ENCODE measurements at places on chromosomes 11 and 22.

DNA sequence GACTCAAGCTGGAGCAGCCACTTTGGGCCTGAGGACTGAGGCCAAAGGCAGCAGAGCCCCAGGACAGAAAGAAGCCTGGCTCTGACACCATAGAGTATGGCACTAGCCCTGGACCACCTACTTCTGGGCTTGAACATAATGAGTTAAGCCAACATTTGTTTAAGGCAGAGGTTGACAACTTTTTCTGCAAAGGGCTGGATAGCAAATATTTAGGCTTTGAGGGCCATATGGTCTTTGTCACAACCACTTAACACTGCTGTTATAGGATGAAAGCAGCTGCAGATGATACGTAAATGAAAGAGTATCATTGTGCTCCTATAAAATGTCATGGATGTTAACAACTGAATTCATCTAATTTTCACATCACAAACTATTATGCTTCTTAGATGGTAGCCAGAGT, 16.6 kb downstream of the OSBP start:
- no peak for DNase-seq
- H3K36me3 ChIP-seq = peaks cover 85% of the 10 kb centered on the region
- no peaks in the 10 kb centered on the region for H3K4me1 ChIP-seq
- H3K27me3 ChIP-seq = peaks cover 2% of the 10 kb centered on the region

DNA sequence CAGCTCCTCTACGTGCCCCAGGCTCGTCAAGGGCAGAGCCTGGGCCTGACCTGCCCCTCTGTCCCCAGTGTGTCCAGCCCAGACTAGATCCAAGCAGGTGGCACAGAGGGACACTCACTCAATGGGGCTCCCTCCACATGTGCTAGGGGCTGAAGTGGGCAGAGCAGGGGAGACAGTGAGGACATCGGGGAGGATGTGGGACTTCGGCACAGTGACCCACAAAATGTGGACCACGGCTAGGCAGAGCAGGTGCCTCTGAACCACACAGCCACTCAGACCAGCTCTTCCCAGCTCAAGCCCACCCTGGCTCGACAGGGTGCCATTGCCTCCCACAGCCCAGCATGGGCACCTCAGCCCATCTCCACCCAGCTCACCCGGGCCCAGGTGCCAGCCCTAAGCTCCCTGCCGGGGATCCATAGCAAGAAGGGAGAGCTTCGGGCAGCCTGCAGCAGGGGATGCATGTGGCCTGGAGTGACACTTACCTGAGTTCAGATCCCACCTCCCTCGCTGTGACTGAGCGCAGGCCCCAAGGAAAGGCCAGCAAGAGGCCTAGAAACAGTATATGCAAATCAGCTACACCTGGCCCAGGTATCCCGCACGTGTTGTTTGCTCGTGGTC, 46.9 kb upstream of the RTL6 start:
- peak overlapping the region; percentile 54 for H3K4me3 ChIP-seq
- DNase-seq = no peak
- H3K27me3 ChIP-seq = peaks cover 42% of the 10 kb centered on the region
- H3K27ac ChIP-seq = no peak overlapping the region
- H3K36me3 ChIP-seq = no peaks in the 10 kb centered on the region

DNA sequence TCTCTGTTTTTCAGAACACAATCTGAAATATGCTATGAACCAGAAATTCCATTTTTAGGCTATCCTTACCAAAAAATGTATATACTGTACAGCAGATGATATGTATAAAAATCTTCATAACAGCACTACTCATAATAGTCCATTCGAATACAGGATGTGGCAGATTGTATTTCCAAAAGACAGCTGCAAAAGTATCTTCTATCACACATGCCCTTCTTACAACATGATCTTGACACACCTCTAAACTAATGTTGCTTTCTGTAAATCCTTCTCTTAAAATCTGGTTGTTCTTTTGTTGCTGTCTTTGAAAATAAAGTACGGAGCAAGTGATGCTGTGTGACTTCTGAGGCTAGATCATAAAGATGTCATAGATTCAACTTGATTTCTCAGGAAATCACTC, 409.9 kb upstream of the LUZP2 start:
- no peak overlapping the region for H3K4me3 ChIP-seq
- H3K27me3 ChIP-seq = no peaks in the 10 kb centered on the region
- no peaks in the 10 kb centered on the region for H3K36me3 ChIP-seq
- H3K4me1 ChIP-seq = no peaks in the 10 kb centered on the region
- H3K27ac ChIP-seq = no peak overlapping the region
- no peak for DNase-seq

DNA sequence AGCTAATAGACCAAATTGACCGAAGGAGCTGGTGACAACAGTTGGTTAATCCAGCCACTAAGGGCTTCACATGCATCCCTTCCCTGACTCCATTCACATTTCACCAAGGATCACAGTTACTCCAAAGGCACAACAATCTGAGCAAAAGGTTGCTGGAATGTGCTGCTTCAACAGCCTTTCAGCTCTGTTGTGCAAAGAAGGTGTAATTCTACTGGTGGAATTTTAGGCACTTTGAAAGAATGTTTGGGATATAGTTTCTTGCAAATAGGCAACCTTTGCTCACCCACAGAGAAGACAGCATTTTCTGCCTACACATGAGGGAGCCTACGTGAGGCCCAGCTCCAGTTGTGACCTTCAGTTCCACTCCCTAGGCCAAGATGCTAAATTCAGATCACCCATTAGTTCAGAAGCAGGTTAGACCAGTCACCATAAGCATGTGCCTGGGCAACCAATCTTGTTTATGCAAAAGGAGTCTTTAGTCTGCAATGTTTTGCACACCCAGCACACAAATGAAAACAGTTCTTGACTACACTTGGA, 21.6 kb upstream of the FCHSD2 start:
- no peak for DNase-seq
- no peak overlapping the region for H3K27ac ChIP-seq
- H3K36me3 ChIP-seq = no peaks in the 10 kb centered on the region
- H3K27me3 ChIP-seq = peaks cover 8% of the 10 kb centered on the region

DNA sequence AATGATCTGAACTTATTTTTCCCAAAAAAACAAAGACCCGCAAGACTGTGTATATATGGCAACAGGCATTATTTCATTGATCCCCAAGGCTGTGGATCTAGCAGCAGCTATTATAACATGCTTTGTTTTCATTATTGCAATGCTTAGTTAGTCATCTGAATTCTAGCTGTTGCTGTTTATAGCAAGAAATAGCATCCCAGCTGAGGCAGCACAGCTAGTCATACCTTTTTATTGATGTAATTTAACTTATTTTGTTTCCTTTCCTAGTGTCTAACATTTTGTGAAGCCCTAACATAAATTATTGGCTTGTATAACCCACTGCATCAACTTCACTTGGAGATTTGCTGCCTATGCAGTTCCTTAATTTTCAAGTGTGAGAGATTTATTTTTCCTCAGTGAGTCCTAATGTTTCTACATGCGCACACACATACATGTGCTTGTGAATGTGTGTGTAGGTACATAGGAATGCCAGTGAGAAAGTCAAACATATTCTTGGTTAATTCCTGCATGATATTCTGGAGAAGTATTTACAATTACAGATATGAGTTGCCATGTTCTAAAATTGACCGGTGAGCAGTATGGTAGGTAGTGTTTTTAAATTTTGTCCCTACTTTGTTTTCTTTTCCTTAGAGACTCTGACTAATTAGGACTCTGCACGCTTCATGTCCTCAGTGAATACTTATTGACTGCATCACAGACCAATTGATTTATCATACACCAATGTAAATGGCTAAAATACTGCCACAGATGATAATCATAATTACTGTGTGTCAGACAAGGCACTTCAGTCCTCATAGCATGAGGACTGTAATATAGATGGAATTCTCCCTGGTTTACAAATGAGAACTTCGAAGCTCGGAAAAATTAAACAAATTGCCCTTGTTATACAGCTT, 119.3 kb downstream of the WNT11 start:
- H3K4me3 ChIP-seq = no peak overlapping the region
- H3K27me3 ChIP-seq = peaks cover 4% of the 10 kb centered on the region
- no peak overlapping the region for H3K27ac ChIP-seq
- H3K36me3 ChIP-seq = peaks cover 37% of the 10 kb centered on the region

DNA sequence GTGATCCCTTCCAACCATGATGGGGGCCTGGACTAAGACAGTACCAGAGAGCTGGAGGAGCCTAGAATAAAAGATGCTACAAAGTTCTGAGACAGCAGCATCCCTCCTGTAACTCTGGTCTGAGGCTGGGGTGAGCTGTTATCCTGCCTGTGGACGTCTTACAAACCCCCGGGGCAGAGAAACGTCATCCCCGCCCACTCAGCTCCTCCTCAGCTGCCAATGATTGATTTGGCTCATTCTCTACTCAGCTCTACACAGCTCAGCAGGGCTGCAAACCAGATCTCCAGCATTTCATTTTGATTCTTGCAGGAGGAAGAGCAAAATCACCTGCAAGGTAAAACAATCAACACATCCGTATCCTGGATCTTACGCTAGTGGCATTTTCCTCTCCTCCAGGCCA, 55.5 kb downstream of the CSNK2A3 start:
- no peak for DNase-seq
- peaks cover 74% of the 10 kb centered on the region for H3K4me1 ChIP-seq
- H3K4me3 ChIP-seq = no peak overlapping the region
- H3K27me3 ChIP-seq = peaks cover 4% of the 10 kb centered on the region

DNA sequence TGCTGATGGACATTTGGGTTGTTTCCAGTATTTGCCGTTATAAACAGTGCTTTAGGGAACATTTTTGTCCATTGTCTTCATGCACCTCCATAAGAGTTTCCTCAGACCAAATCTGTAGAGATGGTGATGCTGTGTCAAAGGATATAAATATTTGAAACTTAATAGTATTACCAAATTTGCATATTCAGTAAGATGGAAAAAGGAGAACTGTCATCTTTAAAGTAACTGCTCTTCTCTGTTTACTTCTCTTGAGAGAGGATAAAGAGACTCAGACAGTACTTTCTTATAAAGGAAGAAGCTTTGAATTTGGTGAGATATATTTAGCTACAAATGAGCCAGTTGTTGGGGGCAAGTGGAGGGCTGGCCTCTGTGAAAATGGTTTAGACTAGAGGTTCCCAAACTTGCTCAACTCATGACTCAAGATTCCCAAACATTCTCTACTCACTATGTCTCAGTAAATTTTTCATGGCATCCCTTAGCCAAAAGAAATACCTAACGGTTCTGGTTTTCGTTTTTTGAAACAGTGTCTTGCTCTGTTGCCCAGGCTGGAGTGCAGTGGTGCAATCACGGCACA, 26.2 kb downstream of the SHISA8 start:
- H3K4me3 ChIP-seq = no peak overlapping the region
- H3K4me1 ChIP-seq = no peaks in the 10 kb centered on the region
- DNase-seq = no peak

DNA sequence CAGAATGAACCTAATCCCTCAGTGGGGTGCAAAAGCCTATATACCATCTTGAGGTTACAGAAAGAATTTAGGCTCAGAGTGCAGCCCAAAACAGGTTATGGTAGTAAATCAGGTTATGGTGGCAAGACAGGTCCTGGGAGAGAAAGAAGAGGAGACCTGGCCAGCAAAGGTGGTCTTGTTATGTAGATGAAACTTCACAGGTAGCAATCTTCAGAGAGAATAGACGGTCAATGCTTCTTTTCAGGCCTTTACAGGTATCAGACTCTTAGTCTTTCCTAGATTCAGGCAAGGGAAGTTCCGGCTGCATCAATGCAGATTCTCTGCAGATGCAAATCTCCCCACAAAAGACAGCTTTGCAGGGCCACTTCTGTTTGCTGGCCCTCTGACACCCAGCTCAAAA, 45.8 kb upstream of the SORL1 start:
- no peak overlapping the region for H3K27ac ChIP-seq
- H3K4me3 ChIP-seq = no peak overlapping the region
- DNase-seq = no peak

DNA sequence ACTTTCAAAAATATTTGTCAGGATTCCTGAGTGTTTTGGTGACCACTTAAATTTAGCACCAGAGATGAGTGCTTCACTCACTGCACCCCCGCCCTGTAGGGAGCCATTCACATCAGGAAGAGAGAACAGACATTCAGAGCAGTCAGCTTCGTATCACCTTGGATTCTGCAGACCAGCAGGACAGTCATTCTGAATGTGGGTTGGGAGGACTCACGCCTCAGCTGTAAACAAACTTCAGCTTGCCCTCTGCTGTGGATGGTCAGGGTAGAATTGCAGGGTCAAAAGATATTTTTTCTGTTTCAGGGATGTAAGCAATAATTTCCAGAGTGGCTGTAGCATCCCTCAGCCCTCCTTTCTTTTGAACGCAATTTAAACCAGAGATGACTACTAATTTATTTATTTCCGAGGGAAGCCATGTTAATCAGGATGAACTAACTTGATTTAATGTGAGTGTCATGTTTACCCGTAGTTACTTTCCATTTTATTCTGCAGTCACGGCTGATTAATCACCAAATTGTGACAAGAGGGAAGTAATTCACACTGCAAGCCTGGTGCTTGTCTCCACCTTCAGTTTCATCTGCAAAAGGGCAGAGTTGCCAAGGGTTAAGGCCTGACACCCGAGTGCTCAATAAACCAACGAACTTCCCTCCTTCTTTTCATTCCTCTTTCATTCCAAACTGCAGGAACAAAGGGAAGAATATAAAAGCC, 174.2 kb upstream of the DDI1 start:
- no peaks in the 10 kb centered on the region for H3K27me3 ChIP-seq
- peaks cover 18% of the 10 kb centered on the region for H3K4me1 ChIP-seq
- DNase-seq = peak; percentile 10
- peak overlapping the region; percentile 87 for H3K27ac ChIP-seq
- no peaks in the 10 kb centered on the region for H3K36me3 ChIP-seq

DNA sequence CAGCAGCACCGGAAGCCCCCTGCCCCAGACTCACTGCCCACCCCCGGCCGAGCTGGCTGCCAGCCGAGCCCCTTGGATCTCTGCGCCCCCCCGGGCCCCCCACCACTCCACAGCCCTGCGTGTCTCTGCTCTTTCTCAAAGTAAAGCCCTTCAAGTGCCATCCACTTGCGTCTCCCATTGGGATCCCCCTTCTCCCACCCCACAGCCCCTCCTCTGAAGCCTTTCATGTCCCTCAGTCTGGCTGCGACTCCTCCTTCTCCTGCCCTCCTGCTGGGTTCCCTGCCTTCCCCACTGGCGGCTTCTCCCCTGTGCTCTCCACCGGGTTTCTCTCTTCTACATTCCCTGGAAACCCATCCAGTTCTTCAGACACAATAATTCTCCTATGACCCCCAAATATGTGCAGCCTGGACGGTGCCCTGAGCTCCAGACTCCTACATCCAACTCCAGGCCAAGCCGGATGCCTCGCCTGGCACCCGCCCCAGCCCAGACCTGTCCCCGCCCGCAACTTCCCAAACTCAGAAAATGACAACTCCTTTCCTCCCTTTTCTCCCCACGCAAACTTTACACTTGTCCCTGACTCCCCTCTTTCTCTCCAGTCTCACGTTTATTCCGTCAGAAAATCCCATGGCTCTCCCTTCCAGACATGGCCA, 108.9 kb downstream of the WNT7B start:
- peaks cover 80% of the 10 kb centered on the region for H3K27me3 ChIP-seq
- H3K36me3 ChIP-seq = peaks cover 13% of the 10 kb centered on the region
- H3K4me1 ChIP-seq = peaks cover 26% of the 10 kb centered on the region
- no peak for DNase-seq
- H3K4me3 ChIP-seq = peak overlapping the region; percentile 52
- H3K27ac ChIP-seq = no peak overlapping the region

GRCh38 chr11:11884774-11885481, 43.2 kb downstream of the USP47 start:
- H3K27ac ChIP-seq = no peak overlapping the region
- H3K4me3 ChIP-seq = no peak overlapping the region
- H3K36me3 ChIP-seq = peaks cover 73% of the 10 kb centered on the region

Data from nephron progenitor cell (in vitro differentiated cells).